ENCODE measurements at places on chromosomes 7 and 10.
A peak's percentile ranks its signal among the peaks of the same experiment; 100 is the strongest.

- peak; percentile 24 for DNase-seq
Observed at GRCh38 chr10:121088524-121088923, 237.4 kb downstream of the WDR11 start.

- no peak for DNase-seq
Observed at GRCh38 chr7:105402221-105403095, 13.7 kb upstream of the SRPK2 start.

GRCh38 chr7:55591282-55591931 lies 19.1 kb upstream of the VOPP1 start:
- DNase-seq = no peak

- DNase-seq = no peak
Observed at GRCh38 chr10:89474452-89474851, 60.1 kb downstream of the IFIT5 start.

DNA sequence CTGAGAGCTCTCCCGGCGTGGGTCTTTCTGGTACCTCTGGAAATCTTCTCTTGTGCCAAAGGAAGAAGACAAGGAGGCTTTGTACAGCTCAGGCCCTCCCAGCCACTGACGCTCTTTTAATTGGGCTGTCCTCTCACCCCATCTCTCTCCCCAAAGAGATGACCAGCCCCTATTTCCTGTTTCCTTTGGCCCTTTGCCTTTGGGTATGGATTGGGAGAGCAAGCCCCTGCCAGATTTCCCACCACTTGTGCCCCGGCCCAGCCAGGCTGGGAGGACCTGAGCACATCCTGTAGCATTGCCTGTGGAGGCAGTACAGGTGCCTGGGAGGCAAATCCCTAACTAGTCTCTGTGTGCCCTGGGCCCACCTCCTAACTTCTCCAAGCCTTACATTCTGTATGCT lies 5.7 kb upstream of the PLAC9 start:
- DNase-seq = no peak

DNA sequence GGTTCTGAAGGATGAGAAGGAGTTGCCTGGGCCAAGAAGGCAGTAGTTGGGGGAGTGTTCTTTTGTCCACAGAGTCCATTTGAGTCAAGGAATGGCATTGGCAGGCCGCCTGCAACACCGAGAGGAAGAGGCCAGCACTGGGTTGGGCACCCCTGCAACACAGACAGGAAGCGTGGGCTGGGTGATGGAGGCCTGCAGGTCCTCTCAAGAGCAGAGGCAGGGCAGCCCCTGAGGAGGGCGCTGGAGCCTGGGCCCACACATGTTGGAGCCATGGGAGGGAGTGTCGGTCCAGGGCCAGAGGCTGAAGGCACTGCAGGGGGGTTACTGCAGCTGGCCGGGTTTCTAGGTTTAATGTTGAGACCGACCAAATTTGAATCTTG lies 137.3 kb downstream of the PTPN20 start:
- no peak for DNase-seq

DNA sequence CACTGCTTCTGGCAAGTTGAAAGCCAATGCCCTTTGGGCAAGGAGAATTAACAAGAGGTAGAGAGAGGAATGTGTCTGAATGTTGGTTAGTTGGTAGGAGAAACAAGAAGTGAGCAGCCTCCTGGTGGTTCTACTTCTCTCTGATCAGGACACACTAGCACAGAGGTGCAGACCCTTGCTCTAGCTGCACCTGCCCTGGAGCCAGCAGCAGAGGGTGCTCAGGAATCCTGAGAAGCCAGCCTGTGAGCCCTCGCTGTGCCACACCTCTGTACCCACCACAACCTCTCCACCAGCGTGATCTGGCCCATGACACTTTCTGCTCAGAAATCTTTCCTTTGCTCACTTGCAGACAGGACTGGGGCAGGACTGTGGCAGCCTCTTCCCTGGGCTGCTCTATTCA lies 364.7 kb downstream of the RPS24 start:
- DNase-seq = no peak

DNA sequence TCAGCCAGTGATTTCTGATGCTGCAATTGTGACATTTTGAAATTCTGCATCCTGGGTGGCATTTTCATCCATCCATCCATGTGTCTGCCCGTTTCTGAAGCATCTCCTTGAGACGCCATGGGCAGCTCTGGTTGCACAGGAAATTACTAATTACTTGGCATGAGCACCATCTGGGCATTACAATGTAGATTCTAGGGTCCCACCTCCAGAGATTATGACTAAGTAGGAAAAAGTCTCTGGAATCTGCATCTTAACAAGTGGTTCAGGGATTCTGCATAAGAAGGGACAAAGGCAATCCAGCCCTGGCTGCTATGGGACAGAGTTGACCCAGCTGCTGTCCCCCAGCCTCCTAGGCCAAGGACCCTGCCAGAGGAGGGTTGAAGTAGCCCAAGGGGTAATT lies 65.3 kb downstream of the CUZD1 start:
- DNase-seq = no peak

GRCh38 chr7:48416327-48416908 lies 245.2 kb downstream of the ABCA13 start:
- DNase-seq = no peak

GRCh38 chr7:127888825-127889224 lies 142.4 kb downstream of the LRRC4 start:
- no peak for DNase-seq

GRCh38 chr7:73739387-73739767 lies 775 bp upstream of the ABHD11 start:
- no peak for DNase-seq

- DNase-seq = peak; percentile 82
Observed at GRCh38 chr7:35035511-35035961, 1.7 kb downstream of the DPY19L1 start.

- peak; percentile 9 for DNase-seq
Observed at GRCh38 chr7:36514289-36515243, 124.9 kb downstream of the ANLN start.

- DNase-seq = no peak
Observed at GRCh38 chr10:5538446-5538845, 13.7 kb downstream of the CALML3 start.

- no peak for DNase-seq
Observed at GRCh38 chr10:10830293-10830986, 187.2 kb upstream of the CELF2 start.

DNA sequence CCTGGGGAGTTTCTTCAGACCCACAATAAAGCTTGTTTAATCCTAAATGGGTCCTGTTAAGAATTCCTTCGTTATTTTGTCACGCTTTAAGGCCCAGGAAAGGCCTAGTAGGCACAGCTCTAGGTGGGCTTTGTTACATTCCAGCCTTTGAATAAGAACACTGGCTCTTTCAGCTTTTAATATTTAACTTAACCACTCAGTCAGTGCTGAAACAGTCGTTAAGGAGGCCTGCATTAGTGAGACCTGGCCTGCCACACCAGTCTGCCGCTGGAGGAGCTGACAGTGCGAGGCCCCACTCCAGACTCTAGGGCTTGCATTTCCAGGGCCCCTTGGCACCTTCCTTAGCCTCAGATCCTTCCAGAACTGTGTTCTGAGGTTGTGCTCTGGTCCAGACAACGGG lies 351.4 kb downstream of the GLRX3 start:
- no peak for DNase-seq

DNA sequence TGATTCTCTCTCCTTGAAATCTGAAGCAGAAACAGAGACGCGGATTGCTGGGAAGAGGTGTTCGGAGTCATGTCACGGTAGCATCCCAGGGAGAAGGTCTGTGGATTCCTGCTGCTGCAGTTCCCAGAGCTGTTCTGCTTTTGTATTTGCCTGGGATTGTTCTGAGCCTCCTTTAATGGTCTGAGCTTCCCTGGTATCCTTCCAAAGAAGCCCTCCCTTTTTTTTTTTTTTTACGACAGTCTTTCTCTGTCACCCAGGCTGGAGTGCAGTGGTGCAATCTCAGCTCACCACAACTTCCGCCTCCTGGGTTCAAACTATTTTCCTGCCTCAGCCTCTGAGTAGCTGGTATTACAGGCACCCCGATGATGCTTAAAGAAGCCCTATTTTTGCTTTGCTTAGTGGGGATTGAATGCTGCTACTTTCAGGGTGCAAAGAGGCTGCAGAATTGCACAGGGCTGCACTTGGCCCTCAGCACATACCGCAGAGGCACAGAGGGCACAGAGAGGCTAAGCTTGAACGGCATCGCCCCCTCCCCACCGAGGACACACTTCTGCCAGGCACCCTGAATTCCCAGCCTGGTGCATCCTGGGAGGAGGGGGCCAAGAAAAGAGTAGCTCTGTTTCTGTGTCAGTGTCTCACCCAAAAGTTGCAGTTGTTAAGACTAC lies 208.6 kb upstream of the GALNT17 start:
- DNase-seq = no peak

DNA sequence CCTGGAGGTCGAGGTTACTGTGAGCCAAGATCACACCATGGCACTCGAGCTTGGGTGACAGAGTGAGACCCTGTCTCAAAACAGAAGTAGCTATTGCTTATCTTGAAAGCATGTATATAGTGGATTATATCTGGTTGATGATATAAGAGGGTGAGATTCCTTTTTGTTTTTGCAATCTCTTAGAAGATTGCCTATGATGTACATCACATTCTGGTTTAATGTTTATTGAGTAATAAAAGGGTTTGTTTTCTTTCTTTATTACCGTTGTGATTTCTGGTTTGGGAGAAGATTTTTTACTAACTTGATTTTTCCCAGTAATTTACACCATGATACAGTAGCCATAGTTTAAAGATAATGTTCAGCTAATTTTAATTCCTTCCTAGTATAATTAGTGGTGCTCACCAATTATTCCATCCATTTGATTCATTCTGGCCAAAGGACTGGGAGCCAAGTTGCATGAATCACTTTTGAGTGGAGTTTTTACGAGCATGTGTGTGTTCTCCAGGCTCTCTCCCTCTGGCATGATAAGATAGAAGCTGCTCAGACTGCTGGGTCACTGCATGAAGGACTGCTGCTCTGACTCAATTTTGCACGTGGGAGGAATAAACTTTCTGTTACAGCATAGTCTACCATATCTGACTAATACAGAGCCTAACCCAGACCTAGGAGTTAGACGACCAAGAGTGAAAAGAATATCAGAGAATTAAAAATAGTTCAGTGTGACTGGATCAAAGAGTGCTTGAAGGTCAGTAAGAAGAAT lies 13.5 kb upstream of the TSPAN13 start:
- no peak for DNase-seq

- no peak for DNase-seq
Observed at GRCh38 chr10:120085096-120085796, 192.7 kb downstream of the SEC23IP start.

DNA sequence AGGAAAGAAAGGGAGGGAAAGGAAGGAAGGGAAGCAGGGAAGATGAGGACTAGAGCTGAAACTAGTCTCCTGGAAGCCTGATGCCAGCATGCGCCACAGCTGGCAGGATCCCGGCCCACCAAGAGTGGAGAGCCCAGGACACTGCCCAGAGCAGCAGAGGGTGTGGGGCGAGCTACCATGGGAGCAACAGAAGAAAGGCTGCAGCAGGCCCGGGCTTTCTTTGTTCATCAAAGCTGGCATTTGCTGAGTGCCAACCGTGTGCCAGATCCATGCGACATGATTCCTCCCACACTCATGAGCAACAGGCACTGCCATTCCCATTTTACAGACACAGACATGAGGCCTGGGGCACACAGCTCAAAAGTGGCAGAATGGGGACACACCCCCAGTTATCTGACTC lies 68.9 kb downstream of the FAM53B start:
- DNase-seq = no peak

GRCh38 chr7:111485701-111486380 lies 76.5 kb downstream of the IMMP2L start:
- DNase-seq = no peak

GRCh38 chr10:44576702-44577191 lies 191.8 kb upstream of the CXCL12 start:
- no peak for DNase-seq

- DNase-seq = no peak
Observed at GRCh38 chr10:69439813-69440506, 11.3 kb upstream of the TSPAN15 start.

GRCh38 chr10:27035163-27035562 lies 65.1 kb downstream of the ANKRD26 start:
- no peak for DNase-seq

GRCh38 chr7:70856901-70857630 lies 274.9 kb upstream of the GALNT17 start:
- DNase-seq = peak; percentile 39

GRCh38 chr10:96374004-96374403 lies 15.2 kb upstream of the OPALIN start:
- DNase-seq = no peak

GRCh38 chr10:102065561-102066398 lies 631 bp downstream of the HPS6 start:
- no peak for DNase-seq

- no peak for DNase-seq
Observed at GRCh38 chr10:18687706-18688105, 28.5 kb downstream of the ARL5B start.

DNA sequence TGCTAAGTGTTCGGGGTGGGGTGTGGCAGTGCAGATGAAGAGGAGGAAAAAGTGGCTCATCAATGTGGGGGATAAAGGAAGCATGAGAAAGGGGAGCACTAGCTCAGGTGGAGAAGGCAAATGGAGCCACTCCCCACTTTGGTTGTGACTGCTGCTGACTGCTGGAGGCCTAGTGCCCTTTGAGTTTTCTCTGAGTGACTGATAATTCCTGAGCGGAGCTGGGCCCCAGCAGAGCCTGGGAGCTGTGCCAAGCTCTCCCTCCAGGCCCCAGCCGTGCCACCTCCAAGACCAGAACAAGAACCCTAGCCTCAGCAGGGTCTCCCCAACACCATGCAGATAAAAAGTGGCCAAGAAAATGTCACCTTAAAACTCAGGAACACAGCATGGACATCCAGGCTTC lies 9.7 kb upstream of the RASSF4 start:
- no peak for DNase-seq

GRCh38 chr7:65325793-65326432 lies 47.7 kb upstream of the ZNF92 start:
- no peak for DNase-seq

GRCh38 chr7:28893888-28894287 lies 64.2 kb downstream of the TRIL start:
- DNase-seq = no peak

DNA sequence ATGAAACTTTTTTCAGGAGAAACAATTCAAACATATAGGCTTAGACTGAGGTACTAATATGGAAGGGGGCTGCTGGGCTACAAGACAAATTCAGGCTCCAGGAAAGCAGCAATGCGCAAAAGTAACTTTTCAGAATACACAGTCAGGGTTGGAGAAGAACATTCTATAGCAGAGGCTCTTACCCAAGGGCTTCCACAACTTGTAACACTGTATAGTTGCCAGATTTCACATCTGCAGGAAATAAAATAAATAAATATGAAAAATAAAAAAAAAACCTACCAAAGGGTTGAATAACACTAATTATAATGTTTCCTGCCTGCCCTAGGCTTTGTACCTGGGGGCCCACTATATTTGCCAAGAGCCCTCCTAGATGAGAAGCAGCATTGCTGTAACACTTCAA lies 14.3 kb downstream of the MMS19 start:
- DNase-seq = no peak

- no peak for DNase-seq
Observed at GRCh38 chr7:68823996-68824780, 774.1 kb upstream of the AUTS2 start.
